Left renal cortex interstitium (tissue), 4 donors: ENCODE measurements at places on chromosomes 2 and 18.

DNA sequence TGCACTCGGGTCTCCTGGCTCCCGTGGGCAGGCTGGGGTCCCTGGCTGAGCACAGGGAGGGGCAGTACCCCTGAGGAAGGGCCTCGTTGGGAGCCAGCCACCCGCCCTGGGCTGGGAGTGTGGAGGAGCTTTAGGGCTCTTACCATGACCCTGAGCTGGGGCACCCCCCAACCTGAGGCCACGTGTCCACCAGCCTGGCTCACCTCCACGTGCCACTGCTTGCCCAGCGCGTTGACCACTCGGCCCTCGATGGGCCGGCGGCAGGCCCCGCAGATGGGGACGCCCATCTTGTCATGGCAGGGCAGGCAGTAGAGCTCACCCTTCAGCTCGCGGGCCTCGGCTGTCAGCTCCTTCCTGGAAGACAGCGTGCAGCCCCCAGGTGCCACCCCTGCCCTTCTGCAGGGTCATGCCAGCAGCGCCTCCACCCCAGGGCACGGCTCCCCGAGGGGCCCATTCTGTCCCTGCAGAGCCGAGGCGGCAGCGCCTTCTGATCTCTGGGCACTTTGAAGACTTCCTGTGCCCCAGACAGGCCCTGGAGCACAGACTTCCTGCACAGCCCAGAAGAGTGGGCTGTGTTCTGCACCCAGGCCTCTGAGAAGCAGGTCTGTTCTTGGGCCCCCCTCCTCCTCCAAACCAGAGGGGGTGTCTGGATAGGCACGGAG, 4.0 kb upstream of the GPR17 start:
- no peak for DNase-seq

DNA sequence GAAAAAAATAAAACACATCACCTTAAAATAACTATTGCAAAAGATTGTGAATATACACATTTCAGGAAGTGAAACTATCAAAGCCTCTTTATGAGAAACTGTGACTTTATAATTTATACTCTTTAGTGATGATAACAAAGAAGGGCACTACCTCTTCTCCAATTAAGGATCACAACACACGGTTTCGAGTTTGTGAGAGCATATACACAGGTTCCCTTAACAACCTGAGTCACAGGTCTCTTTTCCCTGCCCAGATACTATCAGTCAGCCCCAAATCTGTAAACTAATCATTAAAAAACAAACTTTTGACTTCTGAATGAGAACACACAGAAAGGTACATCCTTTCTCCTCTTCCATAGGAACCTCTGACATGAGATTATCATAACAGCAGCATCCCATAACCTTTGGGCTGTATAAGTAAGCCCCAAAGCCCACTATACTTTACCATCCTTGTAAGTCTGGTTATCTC, 44.9 kb downstream of the PTPN2 start:
- DNase-seq, result no peak

DNA sequence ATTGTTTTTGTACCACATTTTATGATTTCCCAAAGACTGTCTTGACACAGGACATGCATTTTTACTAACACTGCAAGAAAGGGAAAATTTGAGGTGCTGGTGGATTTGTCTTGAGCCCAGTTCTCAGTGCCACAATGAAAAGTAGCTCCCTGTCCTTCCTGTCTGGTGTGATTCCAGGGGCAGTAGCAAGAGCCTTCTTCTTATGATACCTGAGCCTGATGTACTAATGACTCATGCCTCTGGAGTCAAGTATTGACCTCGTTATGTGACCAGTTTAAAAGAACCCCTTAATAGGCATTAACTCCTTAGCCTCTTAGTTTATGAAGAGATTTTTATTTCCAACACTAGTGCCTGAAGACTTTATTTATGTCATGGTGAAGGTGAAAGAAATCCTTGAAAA, 728.6 kb downstream of the SLC4A3 start:
- DNase-seq, result no peak

- DNase-seq, result no peak
These were observed 3.3 kb downstream of the SLC8A1 start for GRCh38 chr2:40448476-40449079.

DNA sequence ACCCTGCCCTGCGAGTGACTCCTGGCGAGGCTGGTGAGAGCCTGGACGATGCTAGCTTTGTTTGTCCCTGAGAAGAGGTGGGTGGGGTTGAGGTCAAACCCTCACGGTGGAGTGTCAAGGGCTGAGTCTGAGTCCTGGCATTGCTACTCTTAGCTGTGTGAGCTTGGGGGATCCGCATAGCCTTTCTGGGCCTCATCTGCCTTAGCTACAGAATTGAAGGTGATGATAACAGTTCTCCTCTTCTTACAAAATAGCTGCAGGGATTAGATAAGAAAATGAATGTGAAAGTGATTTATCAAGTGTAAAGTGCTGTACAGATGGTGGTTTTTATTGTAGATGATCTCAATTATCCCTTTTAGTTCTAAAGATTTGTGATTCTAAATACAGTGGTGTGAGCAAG, 144.6 kb downstream of the LPIN1 start:
- no peak for DNase-seq

- no peak for DNase-seq
These were observed 147.8 kb downstream of the SATB2 start for GRCh38 chr2:199309973-199310372.

GRCh38 chr2:130264046-130264445, 65.8 kb upstream of the TUBA3E start:
- no peak for DNase-seq

DNA sequence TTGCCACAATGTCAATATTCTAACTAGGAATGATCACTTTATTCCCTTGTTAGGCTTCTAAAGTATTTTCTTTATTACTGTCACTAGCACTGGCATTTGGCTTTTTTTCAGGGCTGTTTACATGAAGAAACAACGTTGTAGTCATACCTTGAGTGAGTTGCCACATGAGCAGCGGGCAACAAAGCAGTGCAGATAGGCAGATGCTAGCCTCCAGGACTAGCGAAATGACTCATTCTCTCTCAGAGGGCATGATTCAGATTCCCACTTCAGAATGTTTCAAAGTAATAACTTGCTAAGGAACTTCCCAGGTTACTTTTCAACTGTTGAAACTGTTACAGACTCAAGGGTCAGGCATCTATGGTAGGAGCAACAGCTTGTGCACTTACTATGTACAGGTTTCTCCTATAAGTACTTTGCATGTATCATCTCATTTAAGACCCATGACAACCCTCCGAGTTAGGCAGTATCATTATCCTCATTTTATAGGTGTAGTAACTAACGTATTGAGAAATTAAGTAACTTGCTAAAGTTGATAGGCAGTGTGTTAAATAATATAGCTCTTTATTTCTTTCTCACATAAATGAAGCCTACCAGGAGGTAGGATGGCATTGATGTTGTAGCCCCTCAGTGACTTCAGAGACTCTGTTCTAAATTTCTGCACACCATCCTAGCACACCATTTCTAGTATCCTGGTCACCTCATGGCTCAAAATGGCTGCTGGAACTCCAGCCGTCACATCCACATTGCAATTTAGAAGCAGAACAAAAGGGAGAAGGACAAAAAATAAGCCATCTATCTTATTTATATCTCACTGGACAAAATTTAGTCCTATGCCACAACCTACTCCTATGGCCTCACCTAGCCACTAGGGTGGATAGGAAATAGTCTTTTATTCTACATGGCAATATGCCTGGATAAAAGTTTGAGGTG, 83.3 kb downstream of the ICOS start:
- DNase-seq, result no peak

GRCh38 chr2:189050165-189050712, 76.1 kb downstream of the COL3A1 start:
- DNase-seq, result no peak

- DNase-seq, result no peak
These were observed 45.7 kb upstream of the SNED1 start for GRCh38 chr2:240952496-240953246.

DNA sequence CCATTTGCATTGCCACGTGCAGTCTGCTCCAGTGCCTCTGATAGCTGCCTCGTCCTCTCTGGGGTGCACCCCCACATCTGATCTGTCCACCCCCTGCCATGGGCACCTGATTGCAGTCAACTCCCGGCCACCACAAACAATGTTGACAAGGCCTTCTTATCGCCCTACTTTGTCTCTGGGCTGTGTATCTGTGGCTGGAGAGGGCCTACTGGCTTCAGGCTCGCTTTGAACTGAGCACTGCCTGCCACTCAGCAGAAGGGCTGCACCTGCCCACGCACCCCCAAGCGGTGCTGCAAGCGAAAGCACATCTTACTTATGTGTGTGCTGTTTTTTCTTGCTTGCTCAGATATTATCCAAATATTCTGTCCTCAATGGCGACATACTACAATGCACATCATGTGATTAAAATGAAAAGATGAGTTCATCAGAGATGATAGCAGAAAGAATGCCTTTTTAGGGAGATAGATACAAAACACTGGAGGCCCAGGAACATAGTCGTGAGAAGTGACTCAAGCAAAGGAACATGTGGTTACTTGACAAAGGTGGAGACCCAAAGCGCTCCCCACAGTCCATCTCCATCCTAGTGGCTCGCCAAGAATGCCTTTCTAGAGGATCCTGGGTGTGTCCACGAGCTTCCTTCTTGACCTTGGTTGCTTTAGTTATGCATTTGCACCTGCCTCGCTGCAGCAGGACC, 28.8 kb downstream of the FBLN7 start:
- no peak for DNase-seq

- no peak for DNase-seq
These were observed 76.8 kb upstream of the SLC14A2 start for GRCh38 chr18:45538444-45538843.

DNA sequence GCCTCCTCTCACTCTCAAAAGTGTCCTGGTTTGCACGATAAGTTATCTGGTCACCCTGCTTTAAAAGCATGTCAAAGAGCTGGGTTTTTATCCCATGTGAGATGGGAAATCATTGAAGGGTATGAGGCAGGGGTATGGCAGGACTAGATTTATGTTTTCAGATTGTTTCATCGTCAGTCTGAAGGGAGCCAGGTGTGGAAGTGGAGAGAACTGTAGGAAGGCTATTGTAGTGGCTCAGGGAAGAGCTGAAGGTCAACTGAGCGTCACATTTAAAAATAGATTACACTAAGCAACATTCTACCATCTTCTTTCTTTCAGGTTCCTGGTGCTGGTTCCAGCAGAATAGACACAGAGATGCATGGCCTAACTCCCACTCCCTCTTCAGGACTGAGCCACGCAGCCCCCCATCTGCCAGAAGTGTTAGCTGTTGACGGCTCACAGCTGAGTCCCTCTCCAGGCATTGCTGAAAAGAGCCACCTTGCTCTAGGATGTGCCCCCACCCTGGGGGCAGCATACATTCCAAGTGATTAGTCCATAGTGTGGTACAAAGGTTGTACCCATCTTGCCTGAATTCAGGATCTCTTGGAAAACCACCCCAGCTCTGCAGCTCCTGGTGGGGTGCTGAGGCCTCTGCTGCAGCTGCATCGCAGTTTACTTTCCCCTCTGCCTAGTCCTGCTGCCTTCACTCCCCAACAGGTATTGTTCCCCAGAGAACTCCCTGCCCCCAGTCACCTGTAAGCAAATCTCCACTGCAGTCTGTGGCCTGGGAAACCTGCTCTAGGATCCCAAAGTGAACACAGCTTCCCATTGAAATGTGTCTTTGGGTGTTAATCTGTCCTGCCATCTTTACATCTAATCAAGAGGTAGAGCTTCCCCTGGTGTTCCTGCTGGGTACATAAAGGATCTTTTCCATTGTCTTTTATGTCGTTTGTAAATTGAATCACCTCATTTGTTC, 79.5 kb upstream of the KLF7 start:
- no peak for DNase-seq

DNA sequence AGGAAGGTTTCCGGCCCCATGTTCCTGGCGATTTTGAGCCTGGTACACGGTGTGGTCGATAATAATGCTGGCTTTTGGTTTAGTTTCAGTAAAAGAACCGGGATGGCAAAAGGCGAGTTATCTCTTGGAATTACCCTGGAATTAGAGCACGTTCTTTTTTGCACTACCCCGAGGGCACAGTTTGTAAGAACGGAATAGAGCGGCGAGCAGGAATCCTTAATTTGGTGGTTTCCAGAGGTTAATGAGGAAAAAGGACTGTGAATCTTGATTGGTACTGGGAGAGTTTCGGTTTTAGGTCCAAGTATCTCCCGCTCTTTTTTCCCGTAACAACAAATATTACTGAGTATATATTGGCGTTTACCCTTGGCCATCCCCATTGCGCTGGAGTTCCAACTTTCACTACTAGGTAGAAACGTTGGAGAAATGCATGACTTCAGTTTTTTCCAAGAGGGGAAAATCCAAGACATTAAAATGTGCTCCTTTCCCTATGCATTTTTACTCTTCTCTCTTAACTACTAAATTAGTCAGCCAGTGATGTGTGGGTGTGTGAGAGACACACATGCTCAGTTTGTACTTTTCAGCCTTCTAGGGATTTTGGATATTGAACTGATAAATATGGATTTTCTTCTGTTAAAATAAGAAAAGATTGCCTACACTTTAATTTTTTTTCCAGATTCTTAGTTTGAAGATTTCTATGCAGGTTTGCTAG, 160.8 kb downstream of the AGPS start:
- DNase-seq, result no peak

GRCh38 chr2:9779596-9780264, 63.5 kb upstream of the TAF1B start:
- DNase-seq, result no peak

DNA sequence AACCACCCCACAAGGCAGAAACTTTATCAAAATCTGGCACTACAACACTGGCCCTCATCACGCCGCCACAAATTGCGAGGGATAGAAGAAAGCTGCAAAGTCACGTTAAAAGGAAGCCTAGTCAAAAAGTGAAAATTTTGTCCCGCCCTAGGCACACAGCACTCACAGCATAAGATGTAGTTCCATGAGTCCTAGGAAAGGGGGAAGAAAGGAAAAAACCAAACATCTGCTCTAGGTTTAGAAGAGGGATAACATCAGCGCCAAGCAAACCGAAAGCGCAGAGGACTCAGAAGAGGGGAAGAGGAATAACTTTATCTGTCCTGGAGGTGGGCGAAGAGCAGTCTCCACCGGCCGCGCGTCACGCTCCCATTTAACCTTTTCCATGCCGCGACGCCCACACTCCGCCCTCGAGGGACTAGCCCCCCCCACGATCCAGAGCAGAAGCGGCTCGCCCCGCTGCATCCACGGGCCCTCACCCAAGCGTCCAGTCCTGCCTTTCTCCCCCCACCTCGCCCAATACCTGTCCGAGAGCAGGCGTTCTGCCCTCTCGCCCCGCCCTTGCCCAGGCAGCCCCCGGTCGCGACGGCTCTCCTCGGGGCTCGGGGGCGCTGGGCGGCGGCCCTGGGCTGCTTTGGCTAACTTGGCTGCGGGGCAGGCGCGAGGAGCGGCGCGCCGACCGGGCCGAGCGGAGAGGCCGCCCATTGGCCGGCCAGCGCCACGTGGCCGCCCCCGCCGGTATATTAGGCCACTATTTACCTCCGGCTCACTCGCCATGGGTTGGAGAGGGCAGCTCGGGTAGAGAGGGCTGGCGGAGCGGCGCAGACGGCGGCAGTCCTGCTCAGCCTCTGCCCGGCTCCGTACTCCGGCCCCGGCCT, at the start of gene HOXD1:
TSS of gene HOXD1 (plus strand) at position 770 of the 875 bp plus-strand sequence. CDS start 134 bp downstream, outside the sequence.
- DNase-seq, result no peak

DNA sequence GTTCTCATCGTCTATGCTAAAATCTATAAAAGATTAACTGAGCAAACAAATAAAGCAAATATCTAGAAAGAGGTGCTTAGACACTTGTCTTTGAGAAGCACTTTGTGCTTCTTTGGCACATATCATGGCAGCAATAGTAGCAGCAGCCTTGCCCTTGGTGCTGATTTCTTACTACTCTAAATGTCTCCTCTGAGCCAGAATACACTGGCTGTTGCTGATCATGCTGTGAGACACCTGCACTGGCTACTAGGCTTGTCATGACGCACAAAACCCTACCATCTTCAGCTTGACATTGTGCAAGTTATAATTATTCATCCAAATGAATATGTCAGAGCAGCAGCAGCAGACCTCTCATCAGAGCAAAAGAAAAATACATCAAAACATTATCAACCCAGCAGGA, 46.7 kb downstream of the FANCL start:
- no peak for DNase-seq

GRCh38 chr2:80335411-80335810, 30.9 kb upstream of the LRRTM1 start:
- no peak for DNase-seq
